Inflammatory macrophage treated with lipopolysaccharide for 1 hour (primary cell): ENCODE measurements at places on chromosomes 12 and 14.

- peak; percentile 69 for DNase-seq
These were observed 602 bp downstream of the APEX1 start for GRCh38 chr14:20455355-20456300.

DNA sequence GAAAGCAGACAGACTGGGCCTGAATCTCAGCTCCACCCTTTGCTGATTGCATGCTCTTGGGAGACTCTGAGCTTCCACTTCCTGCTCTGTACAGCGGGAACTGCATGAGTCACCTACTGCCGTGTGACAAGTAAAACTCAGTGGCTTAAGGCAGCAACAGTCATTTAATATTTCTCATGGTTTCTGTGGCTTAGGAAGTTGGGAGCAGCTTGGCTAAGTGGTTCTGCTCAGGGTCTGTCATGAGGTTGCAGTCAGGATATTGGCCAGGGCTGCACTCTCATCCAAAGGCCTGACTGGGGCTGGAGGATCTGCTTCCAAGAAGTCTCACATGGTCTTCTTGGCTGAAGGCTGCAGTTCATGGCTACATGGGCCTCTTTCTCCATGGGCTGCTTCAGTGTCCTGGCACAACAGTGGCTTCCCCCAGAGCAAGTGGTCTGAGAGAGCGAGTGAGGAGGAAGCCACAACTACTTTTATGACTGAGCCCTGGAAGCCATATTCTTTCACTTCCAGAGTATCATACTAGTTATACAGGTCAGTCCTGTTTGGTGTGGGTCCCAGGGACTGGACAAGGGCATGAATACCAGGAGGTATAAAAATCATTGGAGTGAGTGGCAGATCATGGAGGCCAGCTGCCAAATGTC lies 49.7 kb downstream of the FAM222A start:
- peak; percentile 86 for DNase-seq

GRCh38 chr12:13788626-13789025 lies 192.8 kb downstream of the GRIN2B start:
- DNase-seq = no peak

- no peak for DNase-seq
These were observed 378.3 kb downstream of the BCL11B start for GRCh38 chr14:98893675-98894074.

DNA sequence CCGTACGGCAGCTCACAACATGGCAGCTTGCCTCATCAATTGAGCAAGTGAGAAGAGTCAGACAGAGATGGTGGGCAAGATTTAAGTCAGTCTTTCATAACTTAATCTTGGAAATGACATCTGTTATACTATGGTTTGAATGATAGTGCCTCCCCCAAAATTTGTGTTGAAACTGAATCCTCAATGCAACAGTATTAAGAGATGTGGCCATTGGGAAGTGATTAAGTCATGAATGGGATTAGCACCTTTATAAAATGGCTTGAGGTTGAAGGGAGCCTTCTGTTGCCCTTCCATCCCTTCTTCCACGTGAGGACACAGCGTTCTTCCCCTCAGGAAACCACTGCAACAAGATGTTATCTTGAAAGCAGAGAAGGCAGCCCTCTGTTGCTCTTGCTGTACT lies 124.2 kb downstream of the C12orf75 start:
- no peak for DNase-seq
